ENCODE measurements at places on chromosomes 11 and 22.

DNA sequence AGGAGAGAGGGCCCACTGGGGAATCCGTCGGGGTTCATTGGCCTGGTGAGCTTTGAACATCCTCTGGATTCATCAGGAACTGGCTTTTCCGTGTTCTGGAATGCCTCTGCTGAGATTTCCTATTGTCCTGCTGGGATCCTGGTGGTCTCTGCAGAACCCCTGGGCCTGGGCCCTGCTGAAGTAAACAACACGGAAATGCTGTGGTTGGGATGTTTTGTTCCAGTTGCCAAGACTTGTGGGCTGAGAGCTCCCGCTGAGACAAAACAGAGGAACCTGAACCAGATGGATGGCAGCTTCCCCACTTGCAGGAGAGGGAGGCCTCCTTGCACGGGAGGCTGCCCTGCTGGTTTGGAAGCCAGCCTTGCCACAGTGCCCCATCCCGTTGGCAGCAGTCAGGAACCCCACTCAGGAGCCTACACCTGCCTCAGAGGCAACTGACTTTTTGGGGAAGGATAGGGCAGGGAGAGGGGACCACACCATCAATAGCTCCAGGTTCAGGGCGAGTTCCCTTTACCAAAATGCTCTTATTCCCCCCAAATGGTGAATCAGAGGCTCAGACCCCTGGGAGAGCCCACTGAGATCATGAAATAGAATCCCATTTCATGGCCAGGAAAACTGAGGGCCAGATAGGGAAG lies 60.7 kb downstream of the LRRC32 start:
- DNase-seq, result no peak

- DNase-seq, result no peak
Measured at GRCh38 chr11:77071671-77072605, 5.2 kb downstream of the CAPN5 start.

GRCh38 chr11:12433571-12434324 lies 56.4 kb downstream of the PARVA start:
- DNase-seq, result no peak

- no peak for DNase-seq
Measured at GRCh38 chr11:31790649-31791048, 20.5 kb downstream of the PAX6 start.

GRCh38 chr11:82195283-82195682 lies 538.4 kb downstream of the FAM181B start:
- no peak for DNase-seq

- DNase-seq, result no peak
Measured at GRCh38 chr22:20776624-20777405, 2.9 kb downstream of the SERPIND1 start.

DNA sequence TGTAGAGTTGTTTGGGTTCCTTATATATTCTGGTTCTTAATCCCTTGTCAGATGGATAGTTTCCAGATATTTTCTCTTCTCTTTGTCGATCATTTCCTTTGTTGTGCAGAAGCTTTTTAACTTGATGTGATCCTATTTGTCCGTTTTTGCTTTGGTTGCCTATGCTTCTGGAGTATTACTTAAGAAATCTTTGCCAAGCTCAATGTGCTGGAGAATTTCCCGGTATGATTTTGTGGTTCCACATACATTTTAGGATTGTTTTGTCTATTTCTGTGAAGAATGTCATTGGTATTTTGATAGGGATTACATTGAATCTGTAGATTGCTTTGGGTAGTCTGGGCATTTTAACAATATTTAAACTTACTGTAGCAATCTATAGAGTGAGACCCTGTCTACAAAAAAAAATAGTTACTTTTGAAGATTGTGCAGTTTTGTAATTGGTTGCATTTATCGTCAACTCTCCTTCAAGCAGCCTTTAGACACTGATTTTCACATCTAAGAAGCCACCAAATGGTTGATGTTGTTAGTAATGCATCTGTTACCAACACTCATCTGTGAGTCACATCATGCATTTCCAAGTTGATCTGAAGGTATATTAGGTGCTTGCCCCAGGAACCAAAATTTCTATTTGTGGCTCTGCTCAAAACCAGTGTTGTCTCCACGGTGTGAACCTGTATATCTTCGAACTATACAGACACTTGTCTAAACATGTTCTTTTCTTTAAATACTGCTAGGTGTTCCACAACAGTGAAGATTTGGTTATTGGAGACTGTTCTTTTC lies 21.4 kb downstream of the XRCC6 start:
- DNase-seq, result no peak

DNA sequence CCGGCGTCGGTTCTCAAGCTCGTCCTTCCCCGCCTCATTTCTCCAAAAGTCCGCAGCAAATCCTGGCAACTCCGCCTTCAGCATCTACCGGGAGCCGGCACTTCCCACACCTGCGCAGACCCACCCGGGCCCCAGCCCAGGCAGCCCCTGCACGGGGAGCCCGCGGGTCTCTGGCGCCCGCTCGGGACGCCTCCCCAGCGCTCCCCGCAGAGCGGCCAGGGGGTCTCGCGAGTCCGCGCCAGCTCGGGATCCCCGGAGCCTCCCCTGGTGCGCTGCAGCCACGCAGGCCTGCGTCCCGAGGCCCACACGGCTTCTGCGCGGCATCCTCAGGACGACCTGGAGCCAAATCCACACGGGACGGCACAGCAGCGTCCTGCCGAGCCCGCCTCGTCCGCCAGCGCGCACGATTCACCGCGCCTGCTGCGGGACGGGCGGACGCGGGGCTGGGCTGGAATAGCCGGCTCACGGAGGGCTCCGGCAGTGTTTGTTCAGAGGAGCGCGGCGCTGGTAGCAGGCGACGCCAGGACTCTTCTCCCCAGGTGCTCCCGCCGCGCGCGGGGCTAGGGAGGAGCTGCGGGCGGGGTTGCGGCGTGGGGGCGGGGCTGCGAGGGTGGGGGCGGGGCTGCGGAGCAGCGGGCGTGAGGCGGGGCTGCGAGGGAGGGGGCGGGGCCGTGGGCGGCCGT lies 816 bp upstream of the PHRF1 start:
- no peak for DNase-seq

DNA sequence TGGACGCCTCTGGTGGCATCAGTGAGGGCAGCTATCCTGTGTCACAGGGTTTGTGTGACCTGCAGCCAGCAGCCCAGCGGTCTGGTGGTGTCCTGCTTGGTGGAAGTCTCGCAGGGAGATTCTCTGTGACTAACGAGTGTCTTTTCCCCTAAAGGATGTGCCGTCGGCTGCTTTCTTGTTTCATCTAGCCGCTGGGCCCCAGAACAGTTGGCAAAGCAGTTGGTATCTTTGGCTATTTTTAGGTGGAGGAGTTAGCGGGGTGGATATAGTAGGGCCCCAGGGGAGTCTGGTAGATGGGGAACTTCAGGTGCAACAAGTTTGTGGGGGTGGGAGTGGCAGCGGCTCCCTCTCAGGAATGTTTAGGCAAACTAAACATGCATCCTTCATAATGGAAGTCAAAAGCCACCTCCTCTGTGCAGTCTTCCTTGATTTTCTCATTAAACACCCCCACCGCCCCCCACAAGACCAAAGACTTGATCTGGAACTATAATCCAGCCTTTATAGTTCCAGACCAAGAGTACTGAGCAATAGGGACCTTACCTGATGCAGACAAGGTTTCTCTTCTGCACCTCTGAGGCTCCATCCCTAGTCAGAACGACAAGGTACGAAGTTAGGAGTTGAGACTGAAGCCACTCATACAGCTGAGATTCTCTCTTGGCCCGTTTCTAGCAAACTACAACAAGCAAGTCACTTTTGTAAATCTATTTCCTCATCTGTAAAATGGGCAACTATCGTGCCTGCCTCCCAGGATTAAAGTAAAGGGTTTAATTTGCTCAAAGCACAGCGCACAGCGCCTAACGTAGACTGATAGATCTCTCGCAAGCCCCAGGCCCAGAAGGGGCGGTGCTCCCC lies 1.1 kb upstream of the PELI3 start:
- DNase-seq, result no peak

- no peak for DNase-seq
Measured at GRCh38 chr11:115201111-115201792, 303.0 kb downstream of the CADM1 start.

- DNase-seq, result no peak
Measured at GRCh38 chr11:130861283-130861682, 55.0 kb downstream of the SNX19 start.

DNA sequence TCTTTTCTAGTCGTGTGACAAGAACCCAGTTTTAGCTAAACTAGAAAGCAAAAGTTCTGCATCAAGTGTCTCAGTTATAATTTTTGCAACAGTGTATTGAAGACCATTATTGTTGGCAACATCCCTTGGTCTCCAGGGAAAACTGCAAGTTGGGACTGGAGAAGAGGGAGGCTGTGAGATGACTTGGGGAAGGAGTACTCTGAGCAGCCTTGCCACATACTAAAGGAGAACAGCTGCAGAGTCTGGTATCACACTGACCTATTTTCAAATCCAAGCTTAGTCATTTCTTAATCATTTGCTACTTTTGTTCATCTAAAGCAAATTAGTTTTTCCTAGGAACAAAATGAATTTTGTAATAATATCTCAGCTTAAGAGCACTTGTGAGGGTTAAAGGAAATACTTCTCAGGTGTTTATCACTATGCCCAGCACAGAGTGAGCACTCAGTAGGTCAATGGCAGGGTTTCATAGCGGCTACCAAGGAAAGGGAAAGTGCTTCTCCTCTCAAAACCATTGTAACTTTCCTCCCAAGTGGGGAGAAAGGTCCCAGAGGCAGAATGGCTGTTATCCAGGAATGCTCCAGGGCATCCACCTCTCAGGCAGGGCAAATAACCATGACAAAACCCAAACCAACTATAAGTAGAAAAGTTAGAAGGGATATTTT lies 247.1 kb downstream of the C11orf87 start:
- DNase-seq, result no peak

DNA sequence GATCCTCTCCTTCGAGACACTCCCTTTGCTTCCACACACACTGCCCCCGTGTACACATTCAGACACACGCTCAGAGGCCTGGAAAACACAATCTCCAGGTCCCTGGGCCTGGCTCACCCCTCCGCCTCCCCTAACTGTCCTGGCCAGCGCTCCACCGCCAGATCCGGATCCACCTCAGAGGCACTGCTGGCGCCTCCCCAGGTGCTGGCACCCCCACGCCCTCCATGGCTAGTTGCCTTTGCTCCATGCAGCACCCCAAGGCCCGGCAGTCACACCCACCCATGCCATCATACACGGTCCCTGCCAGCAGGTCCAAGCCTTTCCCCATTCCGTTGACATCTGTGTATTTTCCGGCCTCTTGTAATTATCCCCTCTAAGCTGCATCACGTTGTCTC lies 11.1 kb downstream of the SPTBN2 start:
- DNase-seq, result no peak

DNA sequence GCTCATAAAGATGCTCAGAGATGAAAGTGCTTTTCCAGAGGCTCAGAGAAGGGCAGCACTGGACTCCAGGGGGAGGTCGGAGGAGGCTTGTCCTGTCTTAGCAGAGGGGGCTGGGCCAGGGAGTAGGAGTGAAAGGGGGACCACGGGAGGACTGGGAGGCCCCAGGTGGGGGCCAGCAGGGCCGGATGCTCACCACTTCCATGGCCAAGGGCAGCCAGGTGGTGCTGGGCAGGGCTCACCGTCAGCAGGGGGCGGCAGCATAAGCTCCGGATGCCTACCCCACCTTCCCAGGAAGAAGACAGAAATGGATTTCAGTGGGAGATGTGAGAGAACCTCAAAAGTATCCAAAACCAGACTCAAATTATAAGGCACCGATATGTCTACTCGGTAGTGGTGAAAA lies 11.0 kb downstream of the RAB36 start:
- no peak for DNase-seq

- no peak for DNase-seq
Measured at GRCh38 chr22:34760276-34761008, 305.5 kb upstream of the ISX start.

DNA sequence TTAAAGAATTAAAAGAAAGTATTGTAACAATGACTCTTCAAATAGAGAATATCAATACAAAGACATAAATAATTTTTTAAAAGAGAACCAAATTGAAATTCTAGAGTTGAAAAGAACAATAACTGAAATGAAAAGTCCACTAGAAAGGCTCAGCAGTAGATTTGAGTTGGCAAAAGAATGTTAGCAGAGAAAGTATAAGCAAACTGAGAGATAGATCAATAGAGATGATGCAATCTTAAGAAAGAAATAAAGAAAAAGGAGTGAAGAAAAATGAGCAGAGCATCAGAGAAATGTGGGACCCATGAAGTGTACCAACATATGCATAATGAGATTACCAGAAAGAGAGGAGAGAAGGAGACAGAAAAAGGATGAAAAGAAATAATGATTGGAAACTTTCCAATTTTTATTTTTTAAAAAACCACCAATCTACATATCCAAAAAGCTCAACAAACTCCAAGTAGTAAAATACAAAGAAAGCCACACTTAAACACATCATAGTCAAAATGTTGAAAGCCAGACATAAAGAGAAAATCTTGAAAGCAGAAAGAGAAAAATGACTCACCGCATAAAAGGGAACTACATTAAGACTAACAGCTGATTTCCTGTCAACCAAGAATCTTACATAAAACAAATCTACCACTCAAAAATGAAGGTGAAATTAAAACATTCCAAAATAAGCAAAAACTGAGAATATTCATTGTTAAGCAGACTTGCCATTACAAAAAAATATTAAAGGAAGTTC lies 20.9 kb downstream of the NCF4 start:
- no peak for DNase-seq

DNA sequence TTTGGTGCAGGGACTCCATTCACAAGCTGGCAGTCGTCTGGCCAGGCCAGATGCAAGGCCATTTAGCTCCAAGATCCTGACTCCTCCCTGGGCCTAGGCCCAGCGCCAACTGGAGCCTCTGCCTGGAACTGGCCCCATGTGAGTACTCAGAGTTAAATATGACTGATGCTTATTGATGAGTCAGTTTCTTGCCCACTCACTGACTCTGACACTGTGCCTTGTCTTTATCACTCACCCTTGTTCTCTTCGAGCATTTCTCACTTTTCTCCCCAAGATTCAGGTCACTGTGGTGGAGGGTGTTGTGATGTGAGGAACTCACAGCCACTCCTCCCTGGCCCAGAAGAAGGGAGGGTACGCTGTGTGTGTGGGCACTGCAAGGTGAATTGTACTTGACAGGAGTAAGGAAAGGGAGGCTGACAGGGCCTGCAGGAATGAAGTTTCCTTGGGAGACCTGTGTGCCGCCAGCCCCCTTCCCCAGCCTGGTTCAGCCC lies 23.2 kb upstream of the ST3GAL4 start:
- peak; percentile 64 for DNase-seq

DNA sequence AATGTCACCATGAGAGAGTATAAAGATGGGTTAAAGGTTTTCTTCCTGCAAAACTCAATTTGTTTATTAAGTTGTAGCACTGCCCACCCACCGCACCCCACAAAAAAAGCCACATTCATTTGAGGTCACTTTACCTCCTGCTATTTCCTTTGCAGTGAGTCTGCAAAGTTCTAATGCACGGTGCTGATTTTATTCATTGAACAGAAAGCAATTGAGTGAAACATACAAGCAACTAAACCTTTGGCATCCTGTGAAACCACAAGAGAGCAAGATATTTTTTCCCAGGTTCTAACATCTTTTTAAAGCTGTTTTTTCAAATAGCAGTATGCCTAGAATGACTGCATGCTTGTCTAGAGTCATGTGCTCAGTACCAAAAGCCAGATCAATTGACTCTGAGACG lies 39.0 kb downstream of the RRAS2 start:
- DNase-seq, result peak; percentile 23

GRCh38 chr11:76148231-76148630 lies 58.1 kb downstream of the WNT11 start:
- DNase-seq, result no peak

Measured in CD8-positive, alpha-beta memory T cell (primary cell).